SJSA1 (cell line): ENCODE measurements at places on chromosomes 16 and 17. TPM values are rescaled to one million over a fixed set of nuclear protein-coding genes. Genes with fewer than 3 reads are reported as not detected.

DNA sequence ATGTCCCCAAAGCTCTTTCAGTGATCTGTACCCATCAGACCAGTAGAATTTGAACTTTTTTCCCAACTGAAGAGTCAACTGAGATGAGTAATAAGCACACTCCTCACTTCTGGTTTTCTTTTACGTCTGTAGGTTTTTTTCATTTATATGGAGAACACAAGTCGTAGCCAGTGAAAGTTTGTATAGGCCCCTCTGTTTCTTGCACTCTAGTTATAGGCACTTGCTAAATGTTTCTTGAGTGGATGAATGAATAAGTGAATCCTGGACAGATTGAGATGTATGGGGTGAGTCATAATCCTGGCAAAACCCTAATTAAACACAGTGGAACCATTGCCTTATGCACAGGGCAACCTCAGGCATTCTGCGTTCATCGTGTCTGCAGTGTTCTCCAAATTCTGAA, 193.7 kb upstream of the TBX2 start:
- DNase-seq = no peak

DNA sequence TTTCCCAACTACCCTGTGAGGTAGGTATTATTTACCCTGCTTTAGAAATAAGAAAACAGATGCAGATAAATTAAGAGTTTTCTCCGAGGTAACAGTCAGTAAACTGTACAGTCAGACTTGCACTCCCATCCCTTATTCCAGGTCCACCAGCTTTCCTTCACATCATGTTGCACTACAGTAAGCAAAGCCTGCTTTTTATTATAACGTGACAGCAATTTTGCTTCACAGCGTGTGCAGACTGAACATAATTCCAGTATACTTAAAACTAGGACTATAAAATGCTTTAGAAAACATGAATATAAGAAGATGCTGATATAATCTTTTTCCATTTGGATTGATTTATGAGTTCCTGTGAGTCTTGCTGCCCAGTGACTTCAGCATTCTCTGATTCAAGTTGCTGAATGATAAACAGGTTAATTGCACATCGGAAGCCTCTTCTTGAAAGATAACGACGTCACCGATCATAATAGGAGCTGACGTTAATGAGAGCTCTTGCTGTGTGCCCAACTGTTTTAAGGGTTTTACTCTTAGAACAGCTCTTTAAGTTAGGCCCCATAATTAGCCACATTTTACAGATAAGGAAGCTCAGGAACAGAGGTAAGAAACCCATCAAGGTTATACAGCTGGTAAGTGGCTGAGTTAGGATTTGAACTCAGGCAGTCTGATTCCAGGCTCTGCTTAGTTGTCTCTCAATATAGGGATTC, 1.4 kb downstream of the LIG3 start:
- no peak for DNase-seq

- DNase-seq = no peak
Observed at GRCh38 chr16:14405611-14406537, 224.2 kb downstream of the PARN start.

DNA sequence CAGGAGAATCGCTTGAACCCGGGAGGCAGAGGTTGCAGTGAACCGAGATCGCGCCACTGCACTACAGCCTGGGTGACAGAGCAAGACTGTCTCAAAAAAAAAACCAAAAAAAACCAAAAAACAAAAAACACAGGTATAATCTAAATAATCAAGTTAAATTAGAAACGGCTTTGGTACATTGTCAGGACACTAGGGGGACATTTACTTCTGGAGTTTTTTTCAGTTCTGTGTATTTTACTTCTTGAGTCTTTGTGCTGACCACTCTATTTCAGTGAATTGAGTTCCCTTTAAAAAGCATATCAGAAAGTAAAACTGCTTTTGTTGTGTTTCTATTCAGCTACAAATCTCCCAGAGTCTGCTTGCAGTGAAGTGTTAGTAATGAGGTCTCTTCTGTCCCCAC, 36.3 kb downstream of the DHRS7B start:
- DNase-seq = no peak

HYDIN gene
- total RNA-seq = 0.16 TPM in 1 of 2 replicates, not detected in the other

- no peak for DNase-seq
Observed at GRCh38 chr16:77238593-77238992, 39.4 kb downstream of the SYCE1L start.

DNA sequence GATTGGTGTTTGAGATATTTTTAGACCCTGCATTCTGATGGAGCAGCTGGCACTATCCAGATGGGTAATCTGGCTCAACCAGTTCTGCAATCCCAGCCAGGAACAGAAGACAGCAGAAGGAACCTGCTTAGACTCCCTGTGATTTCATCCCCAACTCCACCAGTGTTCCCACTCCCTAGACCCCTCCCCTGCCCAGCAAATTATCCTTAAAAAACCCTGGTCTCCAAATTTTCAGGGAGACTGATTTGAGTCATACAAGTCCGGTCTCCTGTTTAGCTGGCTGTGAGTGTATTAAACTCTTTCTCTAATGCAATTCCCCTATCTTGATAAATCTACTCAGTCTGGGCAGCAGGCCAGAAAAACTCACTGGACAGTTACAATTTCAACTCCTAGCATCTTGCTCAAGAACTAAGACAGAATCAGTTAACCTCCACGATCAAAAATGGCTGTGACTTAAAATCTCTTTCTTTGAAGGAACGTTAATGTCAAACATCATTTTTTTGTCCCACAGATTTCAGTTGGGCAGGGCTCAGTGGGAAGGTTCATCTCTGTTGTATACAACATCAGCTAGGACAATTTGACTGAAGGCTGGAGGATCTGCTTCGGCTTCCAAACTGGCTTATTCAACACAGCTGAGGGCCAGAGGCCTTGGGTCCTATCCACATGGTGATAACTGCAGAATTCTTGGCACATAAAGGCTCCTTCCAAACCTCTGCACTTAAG, 4.9 kb upstream of the RBL2 start:
- no peak for DNase-seq

DNA sequence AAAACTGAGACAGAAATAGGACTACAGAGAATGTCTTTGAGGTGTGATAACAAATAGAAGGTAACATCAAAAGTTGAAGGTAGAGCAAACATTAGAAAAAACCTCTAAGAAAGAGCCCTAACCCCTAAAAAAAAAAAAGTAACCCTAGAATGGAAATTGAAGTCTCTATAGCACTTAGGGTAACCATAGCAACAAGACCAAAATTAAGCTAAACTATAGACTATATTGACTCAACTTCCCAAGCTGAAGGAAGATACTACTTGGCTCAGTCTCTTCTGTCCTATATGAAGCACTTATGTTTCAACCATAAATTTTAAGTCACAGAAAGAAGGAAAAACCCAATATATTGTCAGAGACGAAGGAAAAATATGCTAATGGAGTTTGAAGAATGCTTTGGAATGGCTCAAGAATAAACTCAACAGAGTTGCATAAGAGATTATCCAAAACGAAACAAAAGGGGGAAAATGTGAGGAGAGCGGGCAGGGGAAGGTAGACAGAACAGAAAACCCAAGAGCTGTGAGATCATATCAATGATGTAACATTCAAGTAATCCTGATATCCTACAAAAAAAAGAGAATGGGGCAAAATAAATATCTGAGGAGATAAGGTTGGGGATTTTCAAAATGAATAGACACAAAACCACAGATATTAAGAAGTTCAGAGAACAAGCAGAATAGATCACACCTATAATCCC, 88.4 kb downstream of the USP32 start:
- DNase-seq = no peak

GRCh38 chr17:921161-921560, 58.4 kb downstream of the NXN start:
- DNase-seq = no peak

GNGT2 gene
- not detected in 2 replicates for total RNA-seq

SCO1 gene
- 23.5 and 27.1 TPM in 2 replicates for total RNA-seq

GRCh38 chr17:45719335-45720071, 64.6 kb upstream of the CRHR1 start:
- DNase-seq = peak; percentile 29

KIF19 gene
- total RNA-seq = not detected in 2 replicates

C16orf82 gene
- not detected in 2 replicates for total RNA-seq

DNA sequence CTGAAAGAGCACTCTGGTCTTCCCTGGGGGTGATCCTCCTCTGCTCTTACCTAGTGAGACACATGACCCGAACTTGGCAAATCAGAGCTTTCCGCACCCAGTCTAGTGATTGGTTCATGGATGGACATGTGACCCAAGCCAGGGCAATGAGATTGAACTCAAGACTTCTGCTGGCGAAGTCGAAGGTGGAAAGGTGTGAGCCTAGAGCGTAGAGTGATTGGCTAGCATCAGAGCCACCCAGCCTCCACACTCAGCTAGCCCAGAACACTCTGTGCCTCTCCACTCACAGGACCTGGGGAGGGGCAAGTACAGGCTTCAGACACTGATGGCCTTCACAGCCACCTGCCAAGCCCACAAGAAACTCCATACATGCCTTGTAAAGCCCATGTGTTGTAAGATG, 17.6 kb downstream of the ATPAF2 start:
- no peak for DNase-seq

DNA sequence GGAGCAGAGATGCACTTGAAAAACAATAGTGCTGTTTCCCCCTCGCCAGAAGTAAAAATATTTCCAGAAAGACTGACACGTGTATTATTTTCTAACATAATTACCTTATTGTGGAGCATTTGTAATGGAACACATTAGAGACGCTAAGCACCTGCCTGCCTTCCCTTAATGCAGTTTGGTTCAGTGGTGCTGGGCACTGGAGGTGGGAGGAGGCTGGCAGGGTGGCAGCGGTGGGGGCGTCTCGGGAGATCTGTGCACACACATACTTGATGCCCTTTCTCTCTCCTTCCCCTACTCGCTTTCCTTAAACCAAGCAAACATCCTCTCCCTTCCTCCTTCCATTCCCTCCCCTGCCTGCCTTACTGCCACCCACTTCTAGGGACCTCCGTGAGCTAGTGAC, 156.6 kb upstream of the SDK2 start:
- DNase-seq = no peak

- peak; percentile 96 for DNase-seq
Observed at GRCh38 chr16:86740906-86741799, 162.8 kb downstream of the FOXL1 start.

DNA sequence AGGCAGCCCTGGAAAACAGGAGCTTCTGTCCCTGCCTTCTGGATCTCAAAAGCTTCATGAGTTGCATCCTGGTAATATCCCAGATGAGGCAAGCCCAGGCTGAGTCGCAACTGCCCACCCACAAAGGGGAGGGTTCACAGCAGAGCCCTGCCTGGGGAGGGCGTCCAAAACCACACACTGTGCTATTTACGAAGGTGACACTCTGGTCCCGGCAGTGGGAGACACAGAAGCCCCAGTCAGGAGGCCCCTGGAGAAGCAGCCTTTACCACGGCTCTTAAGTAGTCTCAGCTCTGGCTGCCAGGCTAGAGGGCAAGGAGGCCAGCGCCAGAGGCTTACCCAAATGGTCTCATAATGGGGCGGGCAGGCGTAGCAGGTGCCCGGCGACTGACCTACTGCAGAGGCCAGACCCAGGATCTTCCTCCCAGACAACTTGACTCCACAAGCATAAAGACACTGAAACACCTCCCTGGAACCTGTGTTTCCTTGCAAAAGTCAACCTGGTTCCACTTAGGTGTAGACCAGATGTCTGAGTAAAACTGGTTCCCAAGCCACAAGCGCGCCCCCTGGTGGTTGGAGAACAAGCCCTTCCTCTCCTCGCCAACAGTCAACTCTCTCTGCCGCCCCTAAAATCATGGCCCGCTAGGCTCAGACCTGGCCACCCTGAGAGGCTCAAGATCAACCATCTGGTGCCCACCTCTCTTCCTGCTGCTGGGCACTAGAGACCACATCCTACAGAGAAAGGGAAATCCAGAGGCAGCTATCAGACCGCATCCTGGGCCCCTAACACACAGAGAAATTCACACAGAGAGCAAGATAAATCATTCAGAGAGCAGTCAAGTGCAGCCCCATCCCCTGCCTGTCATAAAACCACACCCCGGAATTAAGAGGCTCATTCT, 5.2 kb downstream of the AXIN2 start:
- DNase-seq = peak; percentile 50

- DNase-seq = no peak
Observed at GRCh38 chr17:16484445-16485175, 7.4 kb downstream of the LRRC75A start.

DNA sequence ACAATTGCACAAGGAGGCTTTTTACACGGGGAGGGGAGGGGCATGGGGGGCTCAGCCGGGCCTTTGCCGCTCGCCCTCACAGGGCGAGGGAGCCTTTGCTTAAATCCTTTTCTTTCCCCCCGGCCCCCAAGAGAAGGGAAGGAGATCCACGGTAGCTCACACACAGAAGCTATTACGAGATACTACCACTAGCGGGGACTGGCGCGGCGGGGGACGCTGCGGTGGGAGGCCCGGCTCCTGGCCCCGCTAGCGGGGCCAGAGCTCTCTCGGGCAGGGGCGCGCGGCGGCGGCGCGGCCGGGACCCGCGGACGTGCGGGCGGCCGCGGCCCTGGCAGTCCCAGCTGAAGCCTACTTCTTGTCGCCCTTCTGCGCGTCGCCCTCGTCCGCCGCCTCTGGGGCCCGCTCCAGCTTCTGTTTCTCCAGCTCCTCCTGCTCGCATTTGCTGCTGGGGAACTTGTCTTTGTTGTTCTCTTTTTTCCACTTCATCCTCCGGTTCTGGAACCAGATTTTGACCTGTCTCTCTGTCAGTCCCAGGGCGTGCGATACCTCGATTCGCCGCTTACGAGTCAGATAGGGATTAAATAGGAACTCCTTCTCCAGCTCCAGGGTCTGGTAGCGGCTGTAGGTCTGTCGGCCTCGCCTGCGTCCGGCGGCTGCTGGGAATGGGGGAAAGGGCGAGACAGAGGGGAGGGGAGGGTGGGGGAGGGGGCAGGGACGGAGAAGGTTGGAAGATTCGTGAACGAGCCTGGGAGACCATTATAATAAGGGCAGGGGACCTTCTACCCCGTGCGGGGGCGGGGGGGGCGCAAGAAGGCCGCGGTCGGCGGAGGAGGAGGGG, 2.0 kb downstream of the HOXB8 start:
- peak; percentile 44 for DNase-seq

DNA sequence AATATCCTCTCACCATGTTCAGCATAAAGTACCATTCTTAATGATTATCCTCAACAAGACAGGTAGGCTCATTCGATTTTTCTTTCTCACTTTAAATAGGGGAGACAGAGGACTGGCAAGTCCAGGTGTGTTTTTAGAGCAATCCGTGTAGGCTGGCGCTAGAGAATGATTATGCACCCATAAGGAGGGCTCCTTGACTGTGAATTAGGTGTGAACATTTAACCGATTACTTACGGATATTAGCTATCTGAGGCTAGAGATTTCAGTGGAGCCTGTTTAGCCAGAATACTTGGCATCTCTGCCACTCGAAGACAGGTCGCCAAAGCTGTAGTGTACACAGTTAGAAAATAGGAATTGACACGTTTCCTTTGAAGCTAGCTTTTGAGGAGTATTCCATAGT, 1.9 kb downstream of the SEC14L1 start:
- DNase-seq = no peak

PRDM7 gene
- total RNA-seq = not detected in 2 replicates

KRTAP9-8 gene
- not detected in 2 replicates for total RNA-seq

DNA sequence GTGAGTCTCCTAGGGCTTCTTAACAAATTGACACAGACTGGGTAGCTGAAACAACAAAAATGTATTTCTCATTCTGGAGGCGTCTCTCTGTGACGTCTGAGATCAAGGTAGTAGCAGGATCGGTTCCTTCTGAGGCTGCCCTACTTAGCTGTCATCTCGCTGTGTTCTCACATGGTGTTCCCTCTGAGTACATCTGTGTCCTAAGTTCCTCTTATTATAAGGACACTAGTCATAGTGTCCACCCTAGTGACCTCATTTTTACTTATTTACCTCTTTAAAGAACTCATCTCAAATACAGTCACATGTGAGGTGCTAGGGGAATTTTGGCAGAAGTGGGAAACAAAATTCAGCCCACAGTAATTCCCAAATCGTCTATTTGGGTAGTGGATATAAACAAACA, 529.1 kb downstream of the NPIPA7 start:
- no peak for DNase-seq

CPHXL2 gene
- total RNA-seq = not detected in 2 replicates
